Activated CD4-positive, alpha-beta memory T cell treated with anti-CD3 and anti-CD28 coated beads for 36 hours (primary cell): ENCODE measurements at places on chromosomes 5 and 9.

DNA sequence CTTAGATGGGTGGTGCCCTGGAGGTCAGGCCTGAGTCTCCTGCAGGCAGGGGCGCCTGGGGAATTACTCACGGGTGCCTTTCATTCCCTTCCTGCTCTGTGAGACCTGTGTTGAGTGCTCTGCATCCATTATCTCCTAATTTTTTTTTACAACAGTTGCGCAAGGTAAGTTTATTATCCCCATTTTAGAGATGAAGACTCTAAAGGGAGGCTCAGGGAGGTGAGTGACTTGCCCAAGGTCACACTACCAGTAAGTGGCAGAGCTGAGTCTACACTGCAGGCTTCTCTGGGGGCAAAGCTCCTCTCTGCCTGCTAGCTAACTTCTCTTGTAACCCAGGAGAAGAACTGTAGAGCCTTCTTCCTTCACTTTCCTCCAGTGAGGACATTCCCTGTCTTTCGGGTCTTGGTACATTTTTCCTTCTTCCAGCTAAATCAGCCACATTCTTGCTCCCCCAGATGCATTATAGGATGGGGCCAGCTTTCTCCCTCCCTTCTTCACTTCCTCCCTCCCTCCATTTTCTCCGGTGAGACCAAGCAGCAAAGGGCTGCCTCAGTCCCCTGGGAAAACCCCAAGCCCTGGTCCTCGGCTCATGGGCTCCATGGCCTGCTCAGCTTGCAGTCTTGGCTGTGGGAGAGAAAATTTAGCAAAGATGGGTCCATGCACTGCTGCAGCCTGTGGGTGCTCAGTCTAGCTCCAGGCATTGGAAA, 1.8 kb downstream of the PRR7 start:
- DNase-seq = no peak

DNA sequence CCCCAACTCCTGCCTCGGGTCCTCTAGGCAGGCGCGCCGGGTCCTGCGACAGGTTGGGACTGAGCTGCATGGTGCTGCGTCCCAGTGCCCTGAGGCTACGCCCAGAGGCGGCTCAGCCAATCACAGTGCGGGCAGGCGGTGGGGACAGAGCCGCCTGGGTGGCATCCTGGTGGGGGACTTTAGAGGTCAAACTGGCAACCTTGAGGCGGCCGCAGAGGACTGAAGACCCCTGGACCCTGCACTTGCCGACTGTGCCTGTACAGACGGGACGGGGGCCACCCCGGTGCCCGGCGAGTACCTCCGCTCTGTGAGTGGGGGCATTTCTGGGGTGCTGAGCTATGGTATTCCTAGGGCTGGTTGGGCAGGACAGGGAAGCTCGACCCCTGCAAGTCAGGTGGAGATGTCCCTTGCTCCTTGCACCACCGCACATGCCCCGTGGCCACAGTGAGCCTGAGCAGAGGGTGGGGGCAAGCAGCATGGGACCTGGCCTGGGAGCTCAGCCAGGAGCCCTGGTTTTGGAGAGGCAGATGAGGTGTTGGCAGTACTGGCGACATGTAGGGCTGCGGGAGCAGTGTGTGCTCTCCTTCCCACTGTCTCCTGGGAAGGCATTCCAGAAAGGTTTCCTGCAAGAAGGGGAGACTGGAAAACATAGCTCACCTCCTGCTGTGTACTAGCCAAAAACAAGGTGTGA, 45.5 kb downstream of the CTSL start:
- DNase-seq = no peak

- no peak for DNase-seq
Observed at GRCh38 chr5:148806520-148806931, 19.9 kb upstream of the ADRB2 start.

- no peak for DNase-seq
Observed at GRCh38 chr9:89513837-89514236, 15.9 kb upstream of the SEMA4D start.

- no peak for DNase-seq
Observed at GRCh38 chr9:99416007-99416406, 193.9 kb downstream of the SEC61B start.
